ENCODE measurements at places on chromosomes 3 and 15. TPM values are rescaled to one million over a fixed set of nuclear protein-coding genes. Genes with fewer than 3 reads are reported as not detected.

- DNase-seq: no peak
- H3K36me3 ChIP-seq: no peaks in the 10 kb centered on the region
- no peaks in the 10 kb centered on the region for H3K27me3 ChIP-seq
- H3K27ac ChIP-seq: no peak overlapping the region
These were observed 54.0 kb downstream of the KCNAB1 start for GRCh38 chr3:156174229-156174847.

DNA sequence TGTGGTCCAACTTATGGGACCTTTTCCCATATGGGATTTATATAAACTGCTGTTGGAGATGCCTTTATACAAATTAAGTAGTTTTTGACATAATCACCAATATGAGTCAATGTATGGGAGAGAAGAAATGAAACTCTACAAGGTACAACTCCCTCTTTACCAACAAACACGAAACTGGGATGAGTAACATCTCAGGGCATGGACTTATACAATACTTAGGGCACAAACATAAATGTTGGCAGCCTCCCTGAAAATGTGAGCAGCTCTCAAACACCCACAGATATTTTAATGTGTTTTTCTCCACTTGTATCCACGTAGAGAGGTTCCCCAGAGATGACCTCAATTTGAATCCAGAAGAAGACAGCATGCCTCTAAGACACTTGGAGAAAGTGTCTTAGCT is 161.6 kb downstream of the MAGI1 start:
- H3K36me3 ChIP-seq: no peaks in the 10 kb centered on the region
- H3K27me3 ChIP-seq: no peaks in the 10 kb centered on the region
- H3K4me1 ChIP-seq: no peaks in the 10 kb centered on the region
- no peak overlapping the region for H3K27ac ChIP-seq

The DNAJA4 gene
- 22.0 TPM for total RNA-seq

GRCh38 chr3:114994554-114995341 is 152.3 kb downstream of the ZBTB20 start:
- no peaks in the 10 kb centered on the region for H3K4me1 ChIP-seq
- H3K4me3 ChIP-seq: no peak overlapping the region
- DNase-seq: no peak
- no peaks in the 10 kb centered on the region for H3K27me3 ChIP-seq
- no peak overlapping the region for H3K27ac ChIP-seq

DNA sequence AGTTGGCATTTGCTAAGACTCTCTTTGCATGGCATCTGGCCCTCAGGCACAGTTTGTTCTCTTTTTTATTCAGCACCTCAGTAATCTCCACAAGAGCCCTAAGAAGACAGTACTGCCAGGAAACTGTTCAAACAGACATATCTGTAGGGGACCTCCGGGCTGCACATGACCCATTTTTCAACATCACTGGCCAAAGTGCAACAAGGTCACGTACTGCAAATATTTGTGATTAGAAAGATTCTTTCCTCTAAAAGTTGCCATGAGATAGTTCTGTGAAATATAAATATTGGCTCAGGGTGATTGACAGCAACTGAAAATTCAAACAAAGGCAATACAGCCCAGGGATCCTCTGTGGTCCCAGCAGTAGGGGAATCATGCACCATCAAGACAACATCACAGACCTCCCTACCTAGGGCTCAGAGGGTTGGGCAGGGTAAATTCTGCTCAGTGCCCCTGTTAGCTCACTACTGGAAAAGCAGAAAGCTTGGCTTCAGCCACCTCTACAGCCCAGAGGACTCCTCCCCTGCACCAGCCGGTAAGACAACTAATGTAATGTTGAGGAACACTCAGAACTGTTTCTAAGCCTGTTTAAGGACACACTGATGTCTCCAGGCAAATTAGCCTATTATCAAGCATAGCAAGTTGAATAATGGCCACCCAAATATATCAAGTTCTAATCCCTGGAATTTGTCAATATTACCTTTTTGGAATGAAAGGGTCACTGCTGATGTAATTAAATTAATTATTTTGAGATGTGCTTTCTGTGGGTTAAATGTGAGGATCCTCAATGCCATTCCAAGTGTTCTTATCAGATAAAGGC is 117.4 kb upstream of the LPP start:
- peaks cover 10% of the 10 kb centered on the region for H3K4me1 ChIP-seq
- H3K27ac ChIP-seq: peak overlapping the region; percentile 57
- H3K27me3 ChIP-seq: no peaks in the 10 kb centered on the region
- no peak overlapping the region for H3K4me3 ChIP-seq

The ZNF502 gene
- total RNA-seq: 5.1 TPM

DNA sequence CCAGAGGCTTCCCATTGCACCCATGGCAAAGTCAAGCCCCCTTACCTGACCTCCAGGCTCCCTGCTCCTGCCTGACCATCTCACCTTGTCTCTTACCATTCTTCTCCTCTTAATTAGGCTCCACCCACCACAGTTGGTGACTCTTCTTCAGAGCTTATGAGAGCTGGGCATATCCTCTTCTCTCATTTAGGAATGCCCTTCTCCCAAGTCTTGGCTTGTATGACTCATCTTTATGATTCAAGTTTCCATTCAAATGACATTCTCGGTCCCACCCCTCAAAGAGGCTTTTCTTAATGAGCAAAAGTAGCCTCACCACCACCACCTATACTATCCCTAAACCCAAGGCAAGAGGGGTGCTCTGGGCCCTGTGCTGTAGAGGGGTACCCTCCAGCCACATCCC is 55.3 kb upstream of the NUDT16 start:
- no peak overlapping the region for H3K27ac ChIP-seq
- no peak overlapping the region for H3K4me3 ChIP-seq
- H3K4me1 ChIP-seq: no peaks in the 10 kb centered on the region

- H3K27ac ChIP-seq: no peak overlapping the region
- H3K4me1 ChIP-seq: peaks cover 4% of the 10 kb centered on the region
- no peaks in the 10 kb centered on the region for H3K36me3 ChIP-seq
These were observed 139.8 kb downstream of the OPA1 start for GRCh38 chr3:193732827-193733226.

DNA sequence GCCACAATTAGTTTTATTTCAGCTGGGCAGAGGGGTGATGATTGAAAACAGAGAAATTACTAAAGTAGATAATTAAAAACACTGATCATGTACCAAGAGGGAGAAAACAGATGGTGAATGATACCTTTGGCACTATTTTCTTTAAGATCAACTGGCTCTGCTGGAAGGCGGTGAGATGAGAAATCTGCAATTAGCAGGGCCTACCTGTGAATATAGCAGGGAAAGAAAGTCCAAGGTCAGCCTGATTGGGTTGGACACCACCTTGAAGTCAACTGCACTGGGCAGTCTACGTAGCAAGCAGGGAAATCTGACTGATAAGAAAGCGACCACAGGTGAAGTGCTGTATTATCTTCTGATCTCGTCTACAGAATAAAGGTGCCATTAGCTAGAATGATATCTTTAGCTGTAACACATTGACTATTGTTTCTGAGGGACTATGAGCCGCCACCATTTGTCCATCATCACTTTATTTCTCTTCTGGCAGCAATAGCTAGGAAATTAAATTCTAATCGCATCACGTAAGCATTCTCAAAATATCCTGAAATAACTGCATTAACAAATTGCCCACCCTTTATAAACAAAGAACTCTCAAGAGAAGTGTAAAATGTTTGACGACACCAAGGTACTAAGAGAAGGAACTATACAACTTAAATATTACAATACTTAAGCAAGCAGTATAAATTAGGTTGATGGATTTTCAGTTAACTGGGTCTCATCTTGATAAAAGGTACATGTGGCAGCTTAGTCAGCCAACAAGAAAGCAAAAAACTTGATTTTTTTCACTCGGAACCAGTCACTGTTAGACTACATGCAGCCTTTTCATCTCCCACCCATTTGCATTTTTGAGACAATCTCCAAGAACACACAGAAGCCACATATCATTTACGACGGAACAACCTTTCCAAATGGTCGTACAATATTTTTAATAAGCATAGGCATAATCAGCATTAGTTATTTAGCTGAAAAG is 1.3 kb downstream of the NEDD4 start:
- H3K27ac ChIP-seq: peak overlapping the region; percentile 90
- peaks cover 18% of the 10 kb centered on the region for H3K4me1 ChIP-seq
- peak overlapping the region; percentile 92 for H3K4me3 ChIP-seq
- no peaks in the 10 kb centered on the region for H3K27me3 ChIP-seq

- H3K4me1 ChIP-seq: no peaks in the 10 kb centered on the region
- H3K4me3 ChIP-seq: no peak overlapping the region
- DNase-seq: no peak
- no peak overlapping the region for H3K27ac ChIP-seq
These were observed 84.0 kb upstream of the CACNA2D3 start for GRCh38 chr3:54038391-54038790.

- no peaks in the 10 kb centered on the region for H3K36me3 ChIP-seq
- no peaks in the 10 kb centered on the region for H3K27me3 ChIP-seq
These were observed 149.4 kb upstream of the KCNMB2 start for GRCh38 chr3:178386880-178387279.

The OR5K2 gene
- total RNA-seq: not detected

GRCh38 chr3:8851703-8852102 is 82.3 kb upstream of the OXTR start:
- no peaks in the 10 kb centered on the region for H3K27me3 ChIP-seq
- DNase-seq: no peak
- no peaks in the 10 kb centered on the region for H3K36me3 ChIP-seq
- H3K27ac ChIP-seq: no peak overlapping the region
- no peaks in the 10 kb centered on the region for H3K4me1 ChIP-seq

DNA sequence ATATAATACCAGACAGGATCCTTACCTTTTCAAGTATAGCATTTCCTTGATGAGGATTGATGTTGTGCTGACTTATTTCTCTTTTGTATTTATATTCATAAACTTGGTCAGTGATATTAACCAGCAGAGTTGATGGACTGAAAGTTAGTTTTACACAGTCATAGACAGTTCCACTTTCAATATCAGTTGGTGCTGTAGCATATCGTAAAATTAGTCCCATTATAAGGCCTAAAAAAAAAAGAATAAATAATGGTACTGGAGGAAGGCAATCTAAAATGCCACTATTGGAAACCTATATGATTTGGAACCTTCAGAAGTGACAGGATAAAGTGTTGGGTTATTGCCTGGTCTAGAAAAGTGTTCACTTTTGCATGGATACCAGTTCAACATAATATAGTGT is 16.3 kb downstream of the SLC9A9 start:
- peak overlapping the region; percentile 55 for H3K27ac ChIP-seq
- H3K27me3 ChIP-seq: no peaks in the 10 kb centered on the region
- H3K4me1 ChIP-seq: peaks cover 17% of the 10 kb centered on the region
- H3K4me3 ChIP-seq: no peak overlapping the region
- no peaks in the 10 kb centered on the region for H3K36me3 ChIP-seq

The TNIK gene
- 22.9 TPM for total RNA-seq

The CGNL1 gene
- total RNA-seq: 0.32 TPM

- no peak for DNase-seq
- H3K4me1 ChIP-seq: peaks cover 27% of the 10 kb centered on the region
- H3K27me3 ChIP-seq: no peaks in the 10 kb centered on the region
- H3K36me3 ChIP-seq: no peaks in the 10 kb centered on the region
These were observed 32.1 kb downstream of the PLCL2 start for GRCh38 chr3:16916840-16917239.

DNA sequence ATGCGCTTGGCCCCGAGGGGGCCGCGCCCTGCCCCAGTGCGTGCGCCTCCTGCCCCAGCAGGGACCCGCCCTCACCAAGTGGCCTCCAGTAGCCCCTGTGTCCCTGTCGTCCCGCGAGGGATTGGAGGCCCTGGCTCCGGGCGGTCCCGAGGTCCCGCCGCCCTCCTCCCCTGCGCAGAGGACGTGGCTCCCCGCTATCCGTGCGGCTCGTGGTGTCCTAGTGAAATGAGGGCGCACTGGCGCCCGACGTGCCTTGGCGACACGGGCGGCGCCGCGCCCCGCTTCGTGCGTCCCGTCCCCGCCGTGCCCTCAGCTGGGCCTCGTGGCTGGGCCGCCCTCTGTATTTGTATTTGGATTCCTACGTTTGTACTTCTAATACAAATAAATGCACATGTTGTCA is 557.5 kb downstream of the OCA2 start:
- no peak overlapping the region for H3K27ac ChIP-seq
- no peaks in the 10 kb centered on the region for H3K27me3 ChIP-seq
- no peak overlapping the region for H3K4me3 ChIP-seq
- no peaks in the 10 kb centered on the region for H3K36me3 ChIP-seq
- DNase-seq: no peak

- H3K27me3 ChIP-seq: no peaks in the 10 kb centered on the region
- no peaks in the 10 kb centered on the region for H3K36me3 ChIP-seq
- no peaks in the 10 kb centered on the region for H3K4me1 ChIP-seq
- H3K4me3 ChIP-seq: no peak overlapping the region
- no peak for DNase-seq
These were observed 206.3 kb upstream of the TP63 start for GRCh38 chr3:189424922-189425321.

The SCG3 gene
- total RNA-seq: not detected

DNA sequence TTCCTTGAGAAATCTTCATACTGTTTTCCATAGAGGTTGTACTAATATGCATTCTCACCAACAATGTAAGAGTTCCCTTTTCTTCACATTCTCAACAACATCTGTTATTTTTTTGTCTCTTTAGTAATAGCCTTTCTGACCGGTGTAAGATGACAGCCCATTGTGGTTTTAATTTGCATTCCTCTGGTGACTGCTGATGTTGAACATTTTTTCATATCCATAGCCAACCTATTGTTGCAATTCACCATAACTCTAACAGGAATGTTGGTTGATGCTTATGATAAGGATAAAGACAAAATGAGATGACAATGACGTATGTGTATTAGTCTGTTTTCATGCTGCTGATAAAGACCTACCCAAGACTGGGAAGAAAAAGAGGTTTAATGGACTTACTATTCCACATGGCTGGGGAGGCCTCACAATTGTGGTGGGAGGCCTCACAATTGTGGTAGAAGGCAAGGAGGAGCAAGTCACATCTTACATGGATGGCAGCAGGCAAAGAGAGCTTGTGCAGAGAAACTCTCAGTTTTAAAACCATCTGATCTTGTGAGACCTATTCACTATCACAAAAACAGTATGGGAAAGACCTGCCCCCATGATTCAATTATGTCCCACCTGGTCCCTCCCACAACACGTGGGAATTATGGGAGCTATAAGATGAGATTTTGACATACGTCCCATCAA is 37.6 kb upstream of the RHCG start:
- no peak for DNase-seq
- H3K4me1 ChIP-seq: no peaks in the 10 kb centered on the region
- no peak overlapping the region for H3K4me3 ChIP-seq
- H3K36me3 ChIP-seq: no peaks in the 10 kb centered on the region

DNA sequence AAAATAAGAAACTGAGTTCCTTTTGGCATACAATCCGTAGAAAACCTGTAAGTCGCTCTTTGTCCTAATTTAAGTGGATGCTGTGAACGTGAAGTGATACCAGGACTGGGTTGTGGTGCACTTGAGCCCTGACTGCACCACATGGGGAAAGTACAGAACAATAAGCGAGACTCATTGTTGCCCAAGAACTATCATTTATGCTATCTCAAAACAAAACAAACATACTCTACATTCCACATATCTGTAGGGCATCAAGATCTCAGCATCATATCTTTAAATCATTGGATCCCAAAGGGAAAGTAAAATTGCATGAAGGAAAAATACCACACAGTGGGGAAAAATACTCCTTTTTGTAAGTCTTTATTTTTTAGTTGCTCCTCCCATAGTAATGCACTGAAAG is 580.3 kb downstream of the MECOM start:
- no peak overlapping the region for H3K27ac ChIP-seq
- no peak overlapping the region for H3K4me3 ChIP-seq

GRCh38 chr3:197899833-197900478 is 50.0 kb upstream of the RPL35A start:
- H3K36me3 ChIP-seq: no peaks in the 10 kb centered on the region
- DNase-seq: no peak
- no peak overlapping the region for H3K27ac ChIP-seq

GRCh38 chr3:69560116-69560515 is 174.2 kb upstream of the FRMD4B start:
- no peaks in the 10 kb centered on the region for H3K36me3 ChIP-seq
- no peak overlapping the region for H3K4me3 ChIP-seq
- H3K27me3 ChIP-seq: no peaks in the 10 kb centered on the region
- peaks cover 6% of the 10 kb centered on the region for H3K4me1 ChIP-seq
- DNase-seq: no peak
- no peak overlapping the region for H3K27ac ChIP-seq
